ENCODE measurements at places on chromosomes 5 and 9.

DNA sequence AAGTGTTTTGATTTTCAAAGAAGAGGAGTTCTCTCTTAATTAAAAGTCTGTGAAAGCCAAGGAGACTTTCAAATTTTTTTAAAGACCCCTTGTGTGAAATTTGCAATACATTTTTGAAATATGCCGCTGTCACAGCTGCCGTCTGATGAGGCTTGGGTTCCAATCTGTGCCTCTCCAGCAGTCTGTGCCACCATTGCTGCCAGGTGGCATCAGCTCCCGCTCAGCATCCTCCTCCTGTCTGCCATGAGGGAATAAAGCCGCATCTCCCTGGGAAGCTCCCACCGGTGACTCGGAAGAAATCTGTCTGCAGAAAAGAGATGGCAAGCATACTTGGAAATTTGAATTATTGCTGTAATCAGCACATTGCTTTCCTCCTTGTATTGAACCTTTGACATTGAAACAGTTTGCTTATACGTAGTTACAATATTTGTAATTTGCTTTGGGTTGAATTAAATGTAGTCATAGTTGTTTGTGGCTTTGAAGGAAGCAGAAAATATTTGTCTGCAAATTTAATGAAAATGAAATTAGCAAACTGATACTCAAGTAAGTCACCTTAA is 145.7 kb upstream of the SNX2 start:
- no peak for DNase-seq

DNA sequence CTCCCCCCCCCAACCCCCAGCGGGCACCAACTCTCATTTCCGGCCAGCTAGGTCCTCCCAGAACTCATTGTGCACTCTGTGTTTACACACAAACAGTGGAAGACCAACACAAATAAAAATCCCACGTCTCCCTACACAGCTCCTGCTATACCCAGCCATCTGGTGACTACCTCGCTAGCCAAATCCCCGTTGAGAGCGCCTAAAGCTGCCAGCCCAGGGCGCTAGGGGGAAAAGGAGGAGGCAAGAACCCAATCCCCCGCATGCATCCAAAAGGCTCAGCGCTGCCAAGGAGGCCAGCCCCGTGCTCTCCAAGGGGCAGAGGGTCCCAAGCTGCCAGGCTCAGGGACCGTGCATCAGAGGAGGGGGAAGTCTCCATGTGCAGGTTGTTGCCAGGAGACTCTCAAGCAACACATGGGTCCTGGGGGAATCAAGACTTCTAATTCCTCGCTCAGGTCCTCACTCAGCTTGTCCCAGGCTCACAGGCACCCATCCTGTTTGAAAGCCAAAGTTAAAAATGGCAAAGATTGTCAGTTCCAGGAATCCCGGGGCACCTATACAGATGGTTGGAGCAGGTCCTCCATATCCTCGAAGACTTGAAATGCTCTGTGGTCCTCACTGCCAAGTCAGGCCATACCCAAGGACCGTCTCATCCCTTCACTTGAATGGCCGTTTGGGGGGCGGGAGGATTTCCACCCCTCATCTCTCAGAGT is 2.7 kb downstream of the ASTN2 start:
- DNase-seq = peak; percentile 80

DNA sequence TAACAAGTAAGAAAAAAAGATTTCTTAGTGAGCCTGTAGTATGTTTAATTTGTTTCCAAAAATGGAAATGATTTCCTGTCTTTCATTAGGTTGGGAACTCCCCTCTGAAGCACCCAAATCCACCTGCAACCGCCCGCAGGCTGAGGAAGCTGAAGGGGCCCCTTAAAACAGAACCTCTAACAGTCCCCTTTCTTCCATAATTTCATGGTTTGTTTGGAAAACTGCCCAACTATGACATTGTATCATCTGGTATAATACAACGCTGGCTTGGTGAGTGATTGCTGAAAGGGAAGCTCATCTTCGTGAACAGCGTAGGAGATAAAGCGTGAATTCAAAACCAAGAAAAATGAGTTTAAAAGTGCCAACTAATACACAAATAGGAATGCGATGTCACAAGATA is 215.5 kb downstream of the FSTL4 start:
- DNase-seq = no peak

DNA sequence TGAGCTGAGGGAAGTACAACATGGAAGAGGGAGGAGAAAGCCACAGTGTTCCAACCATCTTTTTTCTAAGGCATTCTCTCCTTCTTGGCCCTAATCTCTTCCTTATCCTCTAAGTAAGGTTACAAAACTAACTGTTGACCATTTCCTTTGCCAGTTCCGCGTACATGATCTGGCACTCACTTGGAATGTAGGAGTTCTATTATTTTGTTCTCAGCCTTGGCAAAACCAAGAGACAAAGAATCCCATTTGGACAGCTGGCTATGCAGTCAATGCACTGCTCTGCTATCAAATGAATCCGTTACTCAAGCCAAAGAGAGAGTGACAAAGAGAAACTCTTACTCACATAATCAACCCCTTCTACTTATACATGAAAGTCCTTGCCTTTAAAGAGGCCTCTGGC is 410.3 kb downstream of the DTWD2 start:
- no peak for DNase-seq

All from NCI-H2171 (cell line).